Activated CD4-positive, alpha-beta T cell treated with anti-CD3 and anti-CD28 coated beads for 4 hours (primary cell): ENCODE measurements at places on chromosomes 16 and 17.

DNA sequence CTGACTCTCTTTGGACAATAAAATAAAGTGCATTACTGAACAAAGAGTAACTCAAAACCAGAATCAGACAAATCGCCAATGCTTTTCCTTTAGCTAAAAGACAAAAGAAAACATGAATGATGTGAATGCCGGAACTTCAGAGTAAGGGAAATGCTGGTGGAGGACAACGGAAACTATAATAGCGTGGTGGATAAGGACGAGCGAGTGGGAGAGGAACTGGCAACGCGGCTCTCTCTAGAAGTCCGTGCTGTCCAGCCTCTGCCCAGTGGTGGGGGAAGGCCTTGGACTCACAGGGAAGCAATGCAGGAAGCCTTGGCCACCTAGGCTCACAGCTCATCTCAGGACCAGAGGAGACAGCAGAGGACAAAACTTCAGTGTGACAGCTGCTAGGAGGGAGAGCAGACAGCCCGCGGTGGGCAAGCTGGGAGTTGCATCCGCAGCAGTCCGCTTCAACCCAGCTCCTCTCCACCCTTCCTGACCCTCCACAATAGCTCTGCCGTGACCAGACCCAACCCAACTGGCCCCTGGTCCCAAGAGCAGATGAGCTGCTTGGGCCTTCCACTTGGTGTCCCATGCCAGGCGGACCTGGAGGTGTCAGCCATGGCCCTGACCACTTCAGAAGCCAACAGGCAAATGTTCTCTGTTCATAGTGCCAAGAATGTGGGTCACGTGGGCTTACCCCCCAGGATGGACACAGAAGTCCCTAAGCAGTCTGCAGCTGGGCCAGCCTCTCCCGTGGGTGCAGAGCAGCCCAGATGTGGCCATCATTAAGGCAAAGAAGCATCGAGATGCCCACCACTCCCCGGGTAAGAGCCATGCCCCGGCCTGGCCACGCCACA, 5.3 kb upstream of the FAAP100 start:
- no peak for DNase-seq

DNA sequence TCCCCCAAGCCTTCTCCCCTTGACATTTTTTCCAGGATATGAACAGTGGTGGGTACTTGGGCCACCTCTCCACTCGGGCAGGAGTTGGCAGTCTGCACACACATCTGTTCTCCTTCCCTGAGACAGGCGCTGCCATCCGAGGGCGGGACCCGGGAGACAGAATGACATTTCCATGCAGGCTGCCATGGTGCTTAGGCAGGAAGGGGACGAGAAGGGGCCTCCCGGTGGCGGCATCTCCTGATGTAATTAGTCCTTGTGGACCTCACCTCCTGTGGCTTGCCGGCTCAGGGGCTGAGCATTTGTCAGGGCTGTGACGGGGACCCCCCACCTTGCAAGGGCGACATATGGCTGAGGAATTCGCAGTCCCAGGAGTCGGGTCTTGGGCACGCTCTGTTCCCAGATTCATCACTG, 197.2 kb downstream of the FOXL1 start:
- no peak for DNase-seq

GRCh38 chr16:891353-891740, 79.4 kb downstream of the LMF1 start:
- DNase-seq = no peak

GRCh38 chr17:1752425-1753262, 9.2 kb upstream of the SERPINF1 start:
- no peak for DNase-seq

GRCh38 chr17:27485716-27486495, 29.7 kb downstream of the KSR1 start:
- no peak for DNase-seq

DNA sequence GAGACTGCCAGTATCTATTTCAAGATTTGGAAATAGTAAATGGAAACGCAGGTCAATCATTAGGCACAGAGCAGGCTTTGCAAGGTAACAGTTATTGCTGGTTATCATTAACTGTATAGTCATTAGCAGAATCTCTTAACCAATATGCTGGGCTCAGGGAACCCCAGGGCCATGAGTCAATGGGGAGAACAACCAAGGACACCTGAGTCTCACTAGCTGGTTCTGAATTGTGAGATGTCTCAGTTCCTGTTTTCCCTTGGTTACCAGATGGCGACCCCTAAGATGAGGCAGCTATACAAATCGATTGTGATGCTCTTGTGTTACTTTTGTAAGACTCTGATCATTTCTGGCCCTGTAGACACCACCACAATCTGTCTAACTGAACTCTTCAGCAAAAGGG, 385.3 kb downstream of the HAPSTR1 start:
- DNase-seq = no peak

GRCh38 chr16:55906123-55906522, 30.9 kb upstream of the CES5A start:
- no peak for DNase-seq

GRCh38 chr17:3867106-3867505, 21.1 kb upstream of the NCBP3 start:
- no peak for DNase-seq

GRCh38 chr17:7610641-7611040, 4.1 kb downstream of the FXR2 start:
- no peak for DNase-seq

DNA sequence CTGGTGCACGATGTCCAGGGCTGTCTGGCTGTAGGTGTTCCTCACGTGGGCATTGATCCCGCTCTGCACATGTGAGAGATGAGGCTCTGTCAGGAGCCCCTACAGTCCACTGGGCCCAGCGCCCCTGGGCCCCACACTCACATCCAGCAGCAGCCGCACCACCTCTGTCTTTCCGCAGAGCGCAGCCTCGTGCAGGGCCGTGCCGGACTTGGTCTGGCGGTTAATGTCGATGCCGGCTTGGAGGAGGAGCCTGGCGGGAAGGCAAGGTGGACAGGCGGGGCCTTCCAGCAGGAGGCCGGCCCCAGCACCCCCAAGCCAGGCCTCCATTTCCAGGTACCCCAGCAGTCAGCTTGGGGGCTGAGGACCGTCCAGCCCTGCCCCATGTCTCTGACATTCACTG, 9.2 kb downstream of the CASKIN1 start:
- DNase-seq = no peak

DNA sequence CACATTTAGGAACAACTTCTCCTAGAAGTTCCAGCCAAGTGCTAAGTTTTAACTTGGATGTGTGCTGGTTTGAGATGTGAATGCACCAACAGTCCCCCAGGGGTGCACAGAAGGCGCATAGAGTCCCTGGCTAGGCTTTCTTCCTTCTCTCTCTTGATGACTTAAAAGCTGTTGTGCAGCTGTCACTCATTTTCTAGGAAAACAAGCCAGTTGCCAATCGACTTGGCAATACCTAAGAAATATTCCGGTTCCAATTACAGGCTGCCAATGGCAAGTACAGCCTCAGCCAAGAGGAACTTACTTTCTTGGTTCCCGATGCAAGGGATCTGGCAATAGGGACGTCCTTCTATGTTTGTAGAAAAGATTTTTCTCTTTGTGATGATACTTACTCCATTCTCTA, 266.6 kb upstream of the EEF2KMT start:
- DNase-seq = no peak

DNA sequence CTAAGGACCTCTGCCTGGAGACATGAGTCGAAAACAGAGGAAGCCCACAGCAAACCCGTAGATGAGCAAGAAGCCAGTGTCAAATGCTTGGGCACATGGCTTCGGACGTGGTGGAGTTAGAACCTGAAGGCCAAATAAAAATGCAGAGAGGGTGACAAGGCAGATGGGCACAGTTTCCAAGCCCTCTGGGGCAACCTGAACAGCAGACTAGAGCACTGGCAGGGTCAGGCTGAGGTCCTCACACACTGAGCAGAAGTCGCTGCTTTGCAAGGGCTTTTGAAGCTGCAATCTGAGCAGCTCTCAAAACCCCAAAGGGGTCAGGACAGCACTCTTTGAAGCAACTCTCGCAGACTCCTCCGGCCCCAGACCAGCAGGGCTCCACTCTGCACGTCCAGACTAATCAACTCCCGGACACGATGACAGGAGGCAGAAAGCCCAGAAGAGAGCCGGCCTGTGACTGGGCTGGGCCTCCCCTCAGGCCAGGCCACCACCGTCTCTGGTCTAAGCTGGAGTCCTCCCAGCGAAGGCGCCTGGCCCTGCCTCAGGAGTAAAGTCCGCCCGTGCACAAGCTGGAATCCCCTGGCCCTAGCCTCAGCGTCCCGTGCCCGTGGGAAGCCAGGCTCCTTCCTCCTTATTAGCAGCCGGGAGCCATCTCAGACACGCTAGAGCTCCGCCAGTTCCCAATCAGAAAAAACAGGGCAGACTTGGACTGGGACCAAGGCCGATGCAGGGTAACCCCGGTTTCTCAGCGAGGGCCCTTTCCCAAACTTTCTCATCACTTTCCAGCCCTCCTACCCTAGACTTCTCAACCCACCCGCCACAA, 924 bp downstream of the SMARCD2 start:
- no peak for DNase-seq

GRCh38 chr16:68553186-68553585, 14.1 kb downstream of the ZFP90 start:
- no peak for DNase-seq

DNA sequence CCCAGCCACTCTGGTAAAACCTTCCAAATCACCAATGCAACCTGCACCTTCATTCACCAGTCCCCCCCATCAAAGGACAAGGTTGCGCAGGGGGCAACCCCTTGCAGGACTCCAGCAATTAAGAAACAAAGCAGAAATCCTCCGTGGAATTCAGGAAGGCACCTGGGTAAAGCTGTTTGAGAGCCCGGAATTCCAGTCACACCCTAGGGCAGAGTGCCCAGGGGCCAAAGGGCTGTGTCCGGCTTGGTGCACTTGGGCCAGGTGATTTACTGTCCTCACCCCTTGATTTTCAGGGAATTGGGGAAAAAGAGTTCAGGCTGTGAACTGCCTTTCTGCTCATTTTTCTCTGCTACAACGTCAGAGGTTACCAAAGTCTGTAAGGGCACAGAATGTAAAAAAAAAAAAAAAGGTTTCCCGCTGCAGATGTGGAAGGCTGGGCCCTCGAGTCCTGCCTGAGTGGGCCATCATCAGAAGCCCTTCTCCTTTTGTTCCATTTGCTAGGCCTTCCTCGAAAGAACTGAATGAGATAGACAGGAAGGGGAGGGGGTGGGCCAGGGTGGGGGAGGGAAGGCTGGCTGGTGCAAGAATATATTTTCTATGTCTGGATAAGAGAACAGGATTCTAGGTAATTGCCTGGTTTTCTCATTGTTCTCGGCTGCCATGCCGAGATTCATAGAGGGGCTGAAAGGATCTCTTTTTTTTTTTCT, 266.5 kb upstream of the PSMD7 start:
- no peak for DNase-seq

- DNase-seq = peak; percentile 35
Measured at GRCh38 chr17:9115214-9116191, 94.2 kb downstream of the NTN1 start.

GRCh38 chr16:72947379-72948237, 100.3 kb downstream of the ZFHX3 start:
- no peak for DNase-seq

DNA sequence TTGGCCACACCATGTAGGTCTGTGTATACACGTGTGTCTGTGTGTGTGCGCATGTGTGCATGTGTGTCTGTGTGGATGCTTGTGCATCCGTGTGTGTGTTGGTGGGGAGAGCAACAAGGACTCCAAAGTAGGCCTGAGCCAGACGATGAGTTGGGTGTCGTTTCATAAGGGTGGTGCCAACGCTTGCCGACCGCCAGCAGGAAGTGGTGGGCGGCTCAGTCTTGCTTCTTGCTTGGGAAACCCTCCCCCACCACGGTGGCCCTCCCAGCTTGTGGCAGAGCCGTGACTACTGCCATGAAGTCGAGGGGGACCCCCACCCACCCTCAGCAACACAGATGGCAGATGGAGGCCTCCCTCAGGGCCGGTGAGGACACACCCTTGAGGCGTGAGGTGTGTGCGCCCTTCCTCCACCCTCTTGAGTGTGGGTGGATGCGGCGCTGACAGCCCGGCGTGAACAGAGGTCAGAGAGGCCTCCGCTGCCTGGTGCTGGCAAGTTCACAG, 17.5 kb downstream of the SBK1 start:
- peak; percentile 80 for DNase-seq
